ENCODE measurements at places on chromosomes 7 and 10.

DNA sequence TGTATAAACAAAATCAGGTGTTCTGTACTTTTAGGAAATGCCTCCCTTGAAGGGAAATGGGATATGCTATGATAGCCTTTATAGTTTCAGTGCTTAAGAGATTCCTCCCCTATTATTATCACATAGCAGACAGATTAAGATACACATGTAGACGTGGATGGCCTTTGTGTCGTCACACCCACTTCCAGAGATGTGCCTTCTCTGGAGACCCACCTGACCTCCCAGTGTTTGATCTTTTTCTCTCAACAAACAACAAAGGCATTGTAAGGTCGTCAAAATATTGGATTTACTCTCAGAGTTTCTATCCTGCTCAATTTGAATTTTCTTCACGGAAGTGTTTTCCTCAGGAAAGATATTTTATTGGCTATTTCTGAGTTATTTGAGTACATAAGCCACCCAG is 25.7 kb upstream of the C1GALT1 start:
- no peak for DNase-seq

- no peak for DNase-seq
Measured at GRCh38 chr10:112122827-112123226, 60.7 kb downstream of the GPAM start.

GRCh38 chr10:123470336-123470921 is 195.7 kb upstream of the GPR26 start:
- DNase-seq, result no peak

DNA sequence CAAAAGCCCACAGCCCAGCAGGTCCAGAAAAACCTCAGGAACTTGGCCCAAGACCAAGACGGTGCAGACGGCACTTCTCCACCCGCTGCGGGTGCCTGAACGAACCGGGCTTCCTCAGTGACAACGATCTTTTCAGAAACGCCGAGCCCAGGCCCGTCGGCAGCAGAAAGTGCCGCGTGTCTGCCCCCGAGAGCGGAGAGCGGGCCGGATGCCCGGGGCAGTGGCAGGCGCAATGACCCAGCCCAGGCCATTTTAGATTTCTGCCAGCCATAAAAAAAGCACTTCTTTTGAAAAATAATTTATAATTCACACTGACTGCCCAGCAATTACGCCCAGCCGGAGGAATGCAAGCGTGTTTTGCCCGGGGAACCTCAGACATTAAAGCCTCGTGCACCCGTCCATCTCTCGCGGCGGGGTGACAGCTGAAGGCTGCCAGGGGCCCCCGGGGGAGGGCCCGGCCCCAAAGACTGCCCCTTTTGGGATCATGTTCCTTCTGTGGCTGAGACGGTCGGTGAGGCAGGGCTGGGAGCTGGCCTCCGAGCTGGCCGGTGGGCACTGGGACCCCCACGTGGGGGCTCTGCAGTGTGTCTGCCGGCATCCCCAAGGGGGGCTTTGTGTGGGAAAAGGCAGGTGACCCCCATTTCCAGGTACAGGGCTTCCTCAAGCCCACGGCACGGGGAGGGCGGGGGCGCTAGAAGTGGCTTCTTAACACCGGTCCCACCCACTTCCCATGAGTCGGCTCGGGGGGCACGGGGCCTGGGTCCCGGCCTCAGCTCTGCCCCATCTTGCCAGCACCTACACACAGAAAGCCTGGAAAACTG is 71.3 kb upstream of the PDGFA start:
- no peak for DNase-seq

DNA sequence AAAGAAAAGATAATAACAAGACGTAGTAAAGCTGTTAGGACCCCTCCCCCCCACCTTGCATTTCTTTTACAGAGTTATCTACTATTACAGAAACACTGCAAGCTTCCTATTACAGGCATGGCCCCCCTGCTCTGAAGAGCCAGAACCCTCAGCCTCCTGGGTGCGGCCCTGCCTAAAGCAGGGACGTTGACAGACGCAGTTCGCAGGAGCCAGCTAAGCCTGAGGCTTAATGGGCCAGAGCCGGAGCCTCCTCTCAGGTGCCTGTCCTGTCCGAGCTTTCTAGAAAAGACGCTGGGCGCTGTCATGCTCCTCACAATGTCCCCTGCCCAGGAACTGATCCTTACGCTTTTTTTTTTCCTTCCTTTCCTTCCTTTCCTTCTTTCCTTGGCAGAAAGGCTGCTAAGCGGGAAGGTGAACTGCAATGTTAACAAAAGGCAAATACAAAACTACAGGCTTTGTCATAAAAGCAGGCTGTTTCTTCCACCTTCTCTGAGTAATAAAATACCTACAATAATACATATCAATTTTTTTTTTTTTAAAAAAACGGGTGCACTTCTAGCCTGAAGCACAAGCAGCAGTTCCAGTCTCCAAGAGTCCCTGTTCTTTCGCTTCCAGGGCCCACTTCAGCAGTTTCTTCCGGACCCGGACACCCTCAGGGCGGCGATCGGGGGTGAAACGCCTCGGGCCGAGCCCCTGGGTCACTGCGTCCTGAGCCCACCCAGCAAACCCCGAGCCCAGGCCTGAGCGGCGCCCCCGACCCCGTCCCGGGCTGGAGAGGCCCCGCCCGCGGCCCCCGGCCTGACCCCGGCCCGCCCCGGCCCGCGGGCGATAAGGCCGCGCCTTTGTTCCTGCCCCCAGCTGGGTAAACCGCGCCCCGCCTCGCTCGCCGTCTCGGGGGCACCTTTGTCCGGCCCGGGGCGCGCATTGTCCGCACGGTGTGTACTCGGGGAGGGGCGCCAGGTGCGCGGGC is 11.2 kb downstream of the MNX1 start:
- no peak for DNase-seq

- DNase-seq, result no peak
Measured at GRCh38 chr10:71666639-71667386, 52.8 kb downstream of the C10orf105 start.

Measured in tibial artery (tissue), 4 donors.